ENCODE measurements at places on chromosomes 2 and 18.

DNA sequence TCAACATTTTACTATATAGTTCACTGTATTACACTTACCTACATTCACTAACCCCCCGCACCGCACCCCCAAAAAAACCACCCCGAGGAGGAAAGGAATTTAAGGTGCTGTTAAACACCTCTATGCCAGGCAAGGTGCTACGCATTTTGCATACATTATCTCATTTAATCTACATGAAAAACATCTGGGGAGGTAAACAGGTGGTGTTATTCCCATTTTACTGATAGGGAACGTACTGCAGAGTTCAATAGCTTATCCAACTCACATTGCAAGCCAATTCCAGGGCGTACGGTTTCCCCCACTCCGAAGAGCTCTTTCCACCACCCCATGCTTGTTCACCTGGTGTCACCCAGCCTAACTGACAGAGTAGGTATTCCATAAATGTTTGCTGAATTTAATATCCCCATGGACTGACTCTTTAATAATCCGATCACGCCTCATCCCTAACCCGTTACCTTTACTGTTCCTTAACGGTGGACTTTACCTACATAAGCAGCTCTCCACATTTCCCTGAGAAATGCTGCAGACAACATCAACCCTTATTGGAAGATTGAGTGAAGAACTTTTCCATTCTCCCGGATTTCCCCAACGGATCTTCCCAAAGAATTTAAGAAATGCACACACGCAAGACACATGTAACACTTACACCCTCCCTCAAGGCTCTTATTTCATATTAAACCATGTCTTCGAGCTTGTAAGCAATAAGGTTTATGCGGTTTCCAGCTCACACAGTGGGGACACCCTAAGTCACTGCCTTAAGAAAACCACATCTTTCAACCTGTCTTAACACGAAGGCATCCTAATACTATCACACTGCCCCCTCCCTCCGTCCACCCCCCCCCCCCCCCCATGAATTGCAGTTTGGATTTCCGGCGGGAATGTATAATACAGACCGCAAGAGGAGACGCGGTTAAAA is 1.2 kb downstream of the RAPH1 start:
- no peak for DNase-seq

GRCh38 chr2:73075477-73076373 is 4.2 kb upstream of the SFXN5 start:
- DNase-seq = no peak

- DNase-seq = no peak
Measured at GRCh38 chr2:166609183-166609959, 115.3 kb upstream of the SCN7A start.

- no peak for DNase-seq
Measured at GRCh38 chr2:134689315-134689714, 29.5 kb downstream of the TMEM163 start.

GRCh38 chr18:57981308-57982028 is 62.6 kb upstream of the NEDD4L start:
- DNase-seq = no peak

GRCh38 chr18:60471652-60472051 is 99.1 kb upstream of the MC4R start:
- DNase-seq = no peak

DNA sequence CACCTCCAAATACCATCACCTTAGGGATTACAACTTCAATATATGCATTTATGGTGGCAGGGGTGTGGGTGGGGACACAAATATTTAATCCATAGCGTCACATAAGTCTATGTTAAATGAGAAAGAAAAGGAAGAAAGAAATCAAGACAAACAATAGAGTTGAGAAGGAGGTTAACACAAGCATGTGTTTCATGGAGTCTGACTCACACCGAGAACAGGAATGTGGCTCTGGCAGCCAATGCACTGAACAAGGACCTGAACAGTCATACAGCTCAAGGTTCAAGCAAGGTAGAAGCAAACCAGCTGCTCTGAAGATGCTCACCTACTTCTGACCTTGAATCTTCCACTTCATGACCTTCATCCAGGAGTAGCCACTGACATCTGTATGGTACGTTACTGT is 36.2 kb upstream of the LPIN1 start:
- no peak for DNase-seq

- DNase-seq = no peak
Measured at GRCh38 chr2:225996462-225996828, 596.9 kb downstream of the NYAP2 start.

GRCh38 chr18:23617412-23618014 is 31.2 kb upstream of the NPC1 start:
- no peak for DNase-seq

GRCh38 chr2:50116096-50117010 is 915.6 kb downstream of the NRXN1 start:
- no peak for DNase-seq

- DNase-seq = no peak
Measured at GRCh38 chr18:57027190-57027708, 119.6 kb upstream of the BOD1L2 start.

DNA sequence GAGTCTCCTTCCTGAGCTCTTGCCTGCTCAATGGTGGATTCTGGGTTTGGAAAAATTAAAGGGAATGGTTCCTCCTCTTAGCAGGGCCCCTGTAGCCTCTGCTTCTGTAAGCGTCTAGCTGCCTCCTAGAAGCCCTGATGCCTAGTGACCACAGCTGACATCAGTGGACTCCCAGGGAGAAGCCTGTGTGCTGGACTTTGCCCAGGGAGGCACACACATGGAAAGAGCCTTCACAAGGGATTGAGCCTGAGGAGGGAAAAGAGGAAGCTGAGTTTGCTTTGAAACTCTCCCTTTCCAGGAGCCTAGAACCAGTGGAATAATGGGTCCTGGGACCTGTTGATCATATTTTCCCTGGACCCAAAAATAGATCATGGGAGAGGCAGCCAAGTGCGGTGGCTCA is 1.4 kb upstream of the CFAP65 start:
- DNase-seq = no peak

DNA sequence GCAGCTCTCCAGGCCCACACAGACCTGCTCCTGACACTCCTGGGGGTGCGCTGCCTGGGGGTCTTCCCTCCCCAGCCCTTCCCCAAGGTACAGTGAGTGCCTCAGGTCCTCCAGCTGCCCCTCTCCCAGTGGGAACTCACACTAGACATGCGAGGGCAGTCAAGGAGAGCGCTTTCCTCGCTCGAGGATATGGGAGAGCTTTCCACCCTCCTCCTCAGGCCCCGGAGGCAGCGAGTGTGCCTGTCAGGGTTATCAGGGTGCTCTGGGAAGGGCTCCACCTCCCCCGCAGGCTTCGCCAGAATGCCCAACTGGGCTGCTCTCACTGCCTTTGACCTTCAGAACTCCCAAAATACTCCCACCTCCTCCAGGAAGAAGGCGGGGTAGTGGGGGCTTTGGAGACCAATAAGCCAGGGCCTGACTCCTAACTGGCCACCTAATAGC is 85.7 kb upstream of the LAPTM4A start:
- no peak for DNase-seq

- DNase-seq = peak; percentile 84
Measured at GRCh38 chr18:41096504-41096903, 858.5 kb upstream of the PIK3C3 start.

GRCh38 chr2:218020281-218020680 is 17.5 kb upstream of the TNS1 start:
- no peak for DNase-seq

- DNase-seq = no peak
Measured at GRCh38 chr2:138515092-138515491, 13.5 kb downstream of the SPOPL start.

DNA sequence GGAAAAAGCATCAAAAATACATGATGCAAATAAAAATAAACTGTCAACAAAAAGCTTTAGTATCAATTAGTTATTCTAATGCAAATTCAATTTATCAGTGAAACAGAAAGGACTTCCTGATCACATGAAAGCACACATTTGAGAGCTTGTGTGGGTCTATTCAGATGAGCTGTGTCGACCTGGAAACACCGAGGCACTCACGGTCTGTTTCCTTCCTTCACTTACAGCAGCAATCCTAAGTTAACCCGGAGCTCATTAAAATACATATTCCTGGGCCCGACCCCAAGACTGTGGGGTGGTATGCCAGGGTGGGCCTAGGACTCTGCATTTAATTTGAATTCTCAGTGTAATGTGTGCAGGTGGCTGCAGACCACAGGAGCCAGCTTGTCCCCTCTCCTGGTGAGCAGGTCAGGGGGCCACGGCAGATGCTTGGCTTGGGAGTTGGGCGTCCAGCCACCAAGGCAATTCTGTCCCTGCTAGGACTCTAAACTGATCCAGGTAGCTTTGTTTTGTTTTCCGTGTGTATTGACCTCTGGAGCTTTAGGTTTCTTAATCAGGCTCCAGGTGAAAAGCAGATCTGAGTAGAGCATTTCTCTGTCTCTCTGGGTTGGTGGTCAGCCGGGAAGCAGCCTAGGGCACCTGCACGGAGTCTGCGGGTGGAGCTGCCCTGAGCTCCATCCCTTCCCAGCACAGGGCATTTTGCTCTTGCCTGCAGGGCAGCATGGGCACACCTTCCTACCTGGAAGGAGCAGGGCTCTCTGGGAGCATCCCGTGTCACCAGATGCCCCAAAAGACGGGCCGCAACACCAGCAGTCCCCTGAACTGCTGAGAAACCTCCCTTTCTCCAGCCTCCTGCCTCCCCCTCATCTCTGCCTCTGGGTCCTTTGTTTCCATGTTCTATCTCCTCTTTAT is 9.0 kb downstream of the MBP start:
- no peak for DNase-seq

- DNase-seq = no peak
Measured at GRCh38 chr2:139218181-139218580, 438.0 kb upstream of the NXPH2 start.

- no peak for DNase-seq
Measured at GRCh38 chr2:36277881-36278523, 77.6 kb upstream of the CRIM1 start.

DNA sequence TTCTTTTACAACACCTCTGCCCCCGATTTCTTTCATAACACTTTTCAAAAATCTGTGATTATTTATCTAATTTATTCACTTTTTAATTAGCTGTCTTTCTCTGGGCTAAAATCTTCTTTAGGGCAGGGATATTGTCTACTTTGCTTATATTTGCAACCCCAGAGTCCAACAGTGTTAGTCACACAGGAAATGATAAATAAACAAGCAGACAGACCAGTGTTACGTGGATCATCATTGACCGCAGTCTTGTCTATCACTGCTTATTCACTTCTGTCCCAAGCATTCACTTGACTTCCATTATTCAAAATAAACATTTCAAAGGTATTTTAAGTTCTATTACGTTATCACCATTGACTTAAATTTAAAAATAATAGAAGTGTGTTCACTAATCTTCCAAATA is 237.6 kb upstream of the UBE2E3 start:
- DNase-seq = no peak

DNA sequence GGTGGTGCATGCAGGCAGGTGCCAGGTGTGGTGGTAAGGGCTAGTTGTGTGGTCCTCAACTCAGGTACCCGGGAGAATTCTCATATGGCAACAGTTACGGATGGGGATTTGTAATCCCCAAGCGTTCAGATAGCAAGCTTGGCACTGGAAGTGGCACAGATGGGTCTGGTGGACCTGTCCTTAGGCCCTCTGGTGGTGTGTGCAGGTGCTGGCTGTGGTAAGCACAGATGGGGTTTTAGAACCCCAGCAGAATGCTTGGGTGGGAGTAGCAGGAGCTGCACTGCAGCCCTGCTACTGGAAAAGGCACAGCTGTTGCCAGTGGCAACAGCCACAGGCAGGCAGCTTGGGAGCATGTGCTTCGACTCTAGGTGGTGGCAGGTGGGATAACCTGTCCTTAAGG is 948.2 kb upstream of the FAM98A start:
- DNase-seq = no peak

DNA sequence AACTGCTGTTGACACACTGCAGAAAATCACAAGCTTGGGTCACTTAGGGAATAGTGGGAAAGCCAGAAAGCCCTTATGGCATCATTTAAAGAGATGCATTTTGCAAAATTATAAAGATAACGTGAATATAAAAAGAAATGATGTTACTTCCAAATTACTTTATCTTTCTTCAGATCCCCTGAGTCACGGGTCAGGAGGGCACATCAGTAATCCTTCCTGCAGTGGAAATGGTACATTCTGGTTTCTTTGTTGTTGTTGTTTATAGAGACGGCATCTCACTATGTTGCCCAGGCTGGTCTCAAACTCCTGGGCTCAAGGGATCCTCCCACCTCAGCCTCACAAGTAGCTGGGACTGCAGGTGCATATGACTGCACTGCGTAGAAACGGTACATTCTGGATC is 9.8 kb upstream of the EPG5 start:
- DNase-seq = no peak

DNA sequence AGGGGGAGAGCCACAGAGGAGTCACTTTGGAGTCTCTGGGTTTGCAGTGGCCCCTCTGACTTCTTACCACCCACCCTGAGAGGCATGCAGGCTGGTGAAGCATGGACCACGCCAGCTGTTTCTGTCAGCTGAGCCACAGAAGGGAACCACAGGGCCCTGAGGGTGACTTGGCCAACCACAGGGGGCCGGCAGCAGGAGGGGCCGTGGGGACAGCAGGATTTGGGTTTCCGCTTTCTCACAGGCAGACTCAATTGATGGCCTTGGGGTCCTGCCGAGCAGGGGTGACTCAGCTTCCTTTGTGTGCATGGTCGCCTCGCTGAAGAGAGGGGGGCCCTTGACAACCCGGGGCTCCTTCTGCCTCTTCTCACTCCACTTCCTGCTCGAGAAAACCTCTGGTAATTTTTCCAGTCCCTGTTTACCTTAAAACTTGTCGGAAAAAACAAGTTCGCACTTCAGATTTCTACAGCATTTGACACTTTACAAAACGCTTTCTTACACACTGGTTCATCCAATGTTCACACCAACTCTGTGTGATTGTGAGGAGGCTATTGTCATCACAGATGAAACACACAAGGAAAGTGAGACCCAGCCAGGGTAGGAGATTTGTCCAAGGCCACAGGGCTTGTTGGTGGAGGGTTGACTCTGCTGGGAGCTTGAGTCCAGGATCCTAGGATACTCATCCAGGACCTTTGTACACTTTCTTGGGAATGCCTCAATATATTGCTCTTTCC is 311.2 kb downstream of the LPIN1 start:
- DNase-seq = no peak

GRCh38 chr2:220226076-220226475 is 598.6 kb downstream of the SLC4A3 start:
- DNase-seq = no peak

DNA sequence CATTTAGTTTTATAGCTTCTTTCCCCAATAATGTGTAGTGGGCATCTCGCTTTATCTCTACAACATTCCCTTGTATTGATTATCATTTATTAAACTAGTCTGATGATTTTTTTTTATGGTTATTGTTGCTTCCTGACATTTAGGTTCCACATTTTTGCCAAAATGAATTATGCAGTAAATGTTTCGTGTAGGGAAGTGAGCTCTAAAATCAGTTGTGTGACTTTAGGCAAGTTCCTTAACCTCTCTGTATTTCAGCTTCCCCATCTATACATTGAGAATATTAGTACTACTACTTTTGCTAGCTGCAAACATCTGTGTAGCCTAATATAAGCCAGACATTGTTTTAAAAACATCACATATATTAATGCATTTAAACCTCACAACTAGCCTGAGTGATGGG is 22.9 kb downstream of the SOCS6 start:
- DNase-seq = no peak

- no peak for DNase-seq
Measured at GRCh38 chr18:76999077-76999476, 133.5 kb downstream of the MBP start.

GRCh38 chr18:37778417-37779165 is 213.0 kb upstream of the CELF4 start:
- DNase-seq = no peak
